NCI-H345 (cell line): ENCODE measurements at places on chromosomes 13 and 19.

GRCh38 chr13:96551546-96551945, 442.7 kb downstream of the OXGR1 start:
- DNase-seq: peak; percentile 80

- no peak for DNase-seq
Measured at GRCh38 chr19:35115177-35115951, at the start of gene FXYD3. TSS of gene FXYD3 (plus strand) at chr19:35115823. CDS start at chr19:35119377, 3,554 bp downstream.

DNA sequence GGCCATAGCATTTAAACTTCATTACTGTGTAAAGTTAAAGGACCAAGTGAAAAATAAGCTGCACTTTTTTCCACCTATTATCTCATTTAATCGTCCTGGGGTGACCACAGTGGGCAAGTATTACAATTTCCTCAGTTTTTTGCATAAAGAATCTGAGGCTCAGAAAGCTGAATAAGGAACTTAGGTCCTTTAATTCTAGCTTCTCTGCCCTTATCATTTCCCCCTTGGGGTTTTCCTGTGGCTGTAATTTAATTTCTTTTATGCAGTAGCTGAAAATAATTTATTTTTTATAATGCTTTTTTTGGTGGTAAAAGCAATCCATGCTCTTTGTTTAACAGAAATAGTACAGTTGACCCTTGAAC, 59.8 kb upstream of the RCBTB2 start:
- no peak for DNase-seq

DNA sequence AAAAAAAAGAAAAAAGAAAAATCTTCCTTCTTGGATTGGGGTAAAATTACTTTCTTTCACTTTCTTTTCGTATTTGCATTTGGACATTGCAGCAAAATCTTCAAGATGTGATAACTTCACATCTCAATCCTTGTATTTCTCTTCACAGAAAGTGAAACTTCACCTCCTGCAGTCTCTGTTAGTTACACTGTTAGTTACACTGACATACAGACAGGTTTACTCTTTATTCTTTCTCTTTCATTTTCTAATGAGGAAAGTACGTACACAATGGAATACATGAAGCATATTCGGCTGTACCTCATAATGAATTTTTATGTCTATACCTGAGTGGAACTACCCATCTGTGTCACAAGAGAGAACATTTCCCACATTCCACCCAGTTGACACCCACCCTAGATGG, 459.1 kb upstream of the GPC6 start:
- no peak for DNase-seq

- DNase-seq: no peak
Measured at GRCh38 chr19:31064491-31064890, 284.7 kb downstream of the TSHZ3 start.

GRCh38 chr13:109874484-109875454, 88.4 kb upstream of the IRS2 start:
- DNase-seq: no peak

GRCh38 chr13:113645329-113645728, 12.7 kb downstream of the ATP4B start:
- DNase-seq: no peak

DNA sequence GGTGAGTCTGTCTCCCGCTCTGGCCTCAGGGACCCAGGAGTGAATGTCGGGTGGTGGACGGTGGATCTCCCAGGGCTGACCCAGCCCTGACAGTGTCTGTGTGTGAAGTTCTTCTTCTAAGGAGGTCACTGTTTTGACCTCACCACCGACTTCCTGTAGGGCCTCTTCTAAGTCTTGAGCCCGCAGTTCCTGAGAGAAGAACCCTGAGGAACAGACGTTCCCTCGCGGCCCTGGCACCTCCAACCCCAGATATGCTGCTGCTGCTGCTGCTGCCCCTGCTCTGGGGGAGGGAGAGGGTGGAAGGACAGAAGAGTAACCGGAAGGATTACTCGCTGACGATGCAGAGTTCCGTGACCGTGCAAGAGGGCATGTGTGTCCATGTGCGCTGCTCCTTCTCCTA, at the start of gene SIGLEC7:
TSS of gene SIGLEC7 (plus strand) at position 183 of the 400 bp plus-strand sequence. CDS start at position 252, 69 bp downstream.
- DNase-seq: no peak

GRCh38 chr13:109145631-109146030, 516.2 kb downstream of the MYO16 start:
- peak; percentile 52 for DNase-seq

DNA sequence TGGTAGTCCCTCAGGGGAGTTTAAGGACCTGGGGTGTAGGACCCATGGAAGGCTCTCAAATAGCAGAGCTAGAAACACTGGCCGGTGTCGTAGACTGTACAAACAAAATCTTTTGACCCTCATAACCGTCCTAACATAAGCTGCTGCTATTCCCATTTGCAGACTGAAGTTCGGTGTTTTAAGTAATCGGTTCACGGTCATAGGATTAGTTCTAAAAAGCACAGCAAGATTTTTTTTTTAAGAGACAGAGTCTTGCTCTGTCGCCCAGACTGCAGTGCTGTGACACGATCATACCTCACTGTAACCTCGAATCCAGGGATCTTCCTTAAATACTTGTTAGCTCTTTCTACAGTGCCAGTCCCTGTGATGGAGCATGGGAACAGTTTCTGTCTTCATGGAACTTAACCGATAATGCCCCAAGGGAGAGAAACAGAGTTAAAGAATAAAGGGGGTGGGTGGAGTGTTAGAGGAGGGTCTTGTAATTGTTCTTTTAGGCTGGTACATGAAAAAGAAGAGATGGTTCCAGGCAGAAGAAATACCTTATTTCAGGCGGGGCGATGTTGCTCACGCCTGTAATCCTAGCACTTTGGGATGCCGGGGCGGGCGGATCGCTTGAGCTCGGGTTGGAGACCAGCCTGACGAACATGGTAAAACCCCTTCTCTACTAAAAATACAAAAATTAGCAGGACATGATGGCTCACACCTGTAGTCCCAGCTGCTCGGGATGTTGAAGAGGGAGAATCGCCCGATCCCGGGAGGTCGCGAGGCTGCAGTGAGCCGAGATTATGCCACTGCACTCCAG, 475 bp upstream of the ZC3H4 start:
- peak; percentile 36 for DNase-seq

GRCh38 chr19:40605216-40605971, 4.2 kb downstream of the LTBP4 start:
- peak; percentile 94 for DNase-seq

DNA sequence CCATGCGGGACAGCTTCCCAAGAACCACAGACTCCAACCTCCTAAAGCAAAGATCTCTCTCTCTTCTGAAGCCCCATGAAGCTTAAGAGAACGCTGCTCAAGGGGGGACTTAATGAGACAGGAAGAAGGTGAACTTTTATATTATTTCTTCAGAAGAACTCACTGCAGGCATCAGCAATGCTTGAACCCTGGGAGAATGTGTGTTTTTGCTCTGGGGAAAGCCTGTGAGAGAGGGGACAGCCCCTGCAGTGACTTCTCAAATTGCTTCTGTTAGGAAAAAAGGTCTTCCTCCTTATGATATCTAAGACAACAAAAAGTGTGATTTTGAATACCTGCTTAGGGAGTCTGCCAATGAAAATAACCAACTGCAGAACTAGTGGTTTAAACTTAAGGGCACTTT, 23.0 kb downstream of the GJA3 start:
- DNase-seq: no peak

- no peak for DNase-seq
Measured at GRCh38 chr13:101265934-101266333, 150.4 kb downstream of the NALCN start.

- DNase-seq: no peak
Measured at GRCh38 chr19:40337107-40337506, 11.1 kb downstream of the C19orf47 start.

- no peak for DNase-seq
Measured at GRCh38 chr13:47396915-47397314, 500.1 kb upstream of the HTR2A start.

DNA sequence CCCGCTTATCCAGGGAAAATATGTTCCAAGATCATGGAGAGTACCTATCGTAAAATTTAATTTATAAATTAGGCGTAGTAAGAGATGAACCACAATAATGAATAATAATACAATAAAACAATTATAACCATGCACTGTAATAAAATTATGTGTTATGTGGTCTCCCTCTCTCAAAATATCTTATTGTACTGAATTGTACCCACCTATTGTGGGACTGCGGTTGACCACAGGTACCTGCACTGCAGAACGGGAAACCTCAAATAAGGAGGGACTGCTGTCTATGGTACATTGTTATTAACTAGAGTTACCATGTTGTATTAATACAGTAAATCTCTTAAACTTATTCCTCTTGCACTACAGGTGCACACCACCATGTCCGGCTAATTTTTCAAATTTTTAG, 5.3 kb upstream of the KLK12 start:
- DNase-seq: no peak

GRCh38 chr19:18610556-18611326, 1.9 kb upstream of the TMEM59L start:
- no peak for DNase-seq

GRCh38 chr13:109214393-109214792, 572.0 kb downstream of the IRS2 start:
- no peak for DNase-seq

DNA sequence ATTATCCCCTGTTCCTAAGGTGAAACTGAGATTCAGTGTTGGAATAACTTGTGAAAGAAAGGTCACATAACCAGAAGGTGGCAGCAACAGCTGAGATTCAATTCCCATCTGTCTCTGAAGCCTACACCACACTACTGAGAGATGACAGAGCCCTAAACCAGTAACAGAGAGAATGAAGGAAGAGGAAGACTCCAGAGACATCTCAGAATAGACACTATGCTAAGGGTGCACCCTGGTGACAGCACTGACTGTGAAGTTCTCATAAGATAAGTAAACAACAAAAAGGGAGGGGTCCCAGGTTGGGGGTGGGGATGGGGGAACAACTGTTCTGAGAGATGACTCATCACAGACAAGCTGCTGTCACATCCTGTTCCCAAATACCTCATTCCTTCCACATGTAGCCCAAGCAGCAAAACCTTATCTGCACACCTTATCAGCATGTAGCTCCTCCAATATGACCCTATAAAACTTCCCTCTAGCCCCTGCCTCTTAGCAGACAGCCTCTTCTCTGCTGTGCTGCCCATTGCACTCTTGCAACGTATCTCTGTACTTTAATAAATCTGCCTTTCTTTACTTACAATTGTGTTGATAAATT, 46.5 kb downstream of the UTP14C start:
- no peak for DNase-seq

- DNase-seq: peak; percentile 83
Measured at GRCh38 chr13:60467098-60467497, 70.1 kb downstream of the TDRD3 start.

DNA sequence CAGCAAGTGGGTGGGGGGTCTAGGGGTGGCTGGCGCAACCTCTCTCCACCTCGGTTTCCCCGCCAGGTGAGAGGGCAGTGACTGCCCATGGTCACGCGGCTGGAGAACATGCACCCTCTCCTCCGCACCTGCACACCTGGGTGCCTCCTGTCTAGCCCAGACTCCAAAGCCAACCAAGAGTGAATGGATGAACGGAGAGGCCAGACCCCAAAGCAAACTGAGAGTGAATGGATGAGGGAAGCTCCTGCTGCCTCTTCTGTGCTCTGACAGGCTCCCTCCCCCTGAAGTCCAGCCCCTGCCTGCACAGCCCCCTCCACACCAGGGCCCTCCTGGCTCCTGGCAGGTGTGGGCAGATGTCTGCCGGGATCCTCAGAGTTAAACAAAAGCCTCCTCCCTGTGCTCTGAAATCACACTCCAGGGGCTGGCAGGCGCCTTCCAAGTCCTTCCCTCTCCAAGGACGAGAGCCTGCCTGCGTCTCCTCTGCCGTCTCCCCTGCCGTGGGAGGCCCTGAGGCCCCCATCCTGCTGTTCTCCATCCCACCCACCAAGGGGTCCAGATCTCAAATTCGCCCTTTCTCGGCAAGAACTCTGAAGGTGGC, 2.2 kb downstream of the SBNO2 start:
- peak; percentile 52 for DNase-seq

DNA sequence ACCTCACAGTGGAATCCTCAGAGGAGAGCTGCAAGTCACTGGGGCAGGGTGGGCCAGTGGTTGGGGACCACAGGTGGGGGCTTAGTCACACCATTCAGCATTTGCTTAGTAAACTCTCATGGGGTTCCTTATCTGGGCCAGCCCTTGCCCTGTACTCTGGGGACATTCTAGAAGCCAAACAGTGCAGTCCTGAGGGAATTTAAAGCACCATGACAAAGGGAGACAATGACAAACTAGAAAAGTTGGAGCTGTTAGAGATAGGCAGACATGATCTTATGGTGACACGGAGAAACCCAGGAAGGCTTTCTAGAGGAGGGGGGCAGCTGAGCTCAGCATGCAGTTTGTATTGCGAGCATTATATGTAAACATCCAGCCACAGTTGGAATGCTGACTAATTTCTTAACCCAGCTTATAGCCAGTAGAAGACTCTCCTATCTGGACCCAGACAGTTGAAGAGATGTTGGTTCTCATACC, 87.6 kb downstream of the ZNF429 start:
- no peak for DNase-seq

DNA sequence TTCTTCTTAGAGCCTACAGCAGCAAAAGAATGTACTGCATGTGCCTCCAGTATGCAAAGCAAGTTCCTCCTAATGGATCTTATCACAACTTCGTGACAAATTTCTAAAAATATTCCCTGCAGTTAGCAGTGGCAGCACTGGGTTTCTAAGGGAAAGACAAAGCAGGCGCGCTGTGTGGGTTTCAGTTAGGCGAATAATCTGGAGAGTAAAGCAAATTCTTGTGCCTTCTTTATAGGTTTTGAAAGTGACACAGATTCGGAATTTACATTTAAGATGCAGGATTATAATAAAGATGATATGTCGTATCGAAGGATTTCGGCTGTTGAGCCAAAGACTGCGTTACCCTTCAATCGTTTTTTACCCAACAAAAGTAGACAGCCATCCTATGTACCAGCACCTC, 167.9 kb downstream of the LMO7 start:
- DNase-seq: no peak

DNA sequence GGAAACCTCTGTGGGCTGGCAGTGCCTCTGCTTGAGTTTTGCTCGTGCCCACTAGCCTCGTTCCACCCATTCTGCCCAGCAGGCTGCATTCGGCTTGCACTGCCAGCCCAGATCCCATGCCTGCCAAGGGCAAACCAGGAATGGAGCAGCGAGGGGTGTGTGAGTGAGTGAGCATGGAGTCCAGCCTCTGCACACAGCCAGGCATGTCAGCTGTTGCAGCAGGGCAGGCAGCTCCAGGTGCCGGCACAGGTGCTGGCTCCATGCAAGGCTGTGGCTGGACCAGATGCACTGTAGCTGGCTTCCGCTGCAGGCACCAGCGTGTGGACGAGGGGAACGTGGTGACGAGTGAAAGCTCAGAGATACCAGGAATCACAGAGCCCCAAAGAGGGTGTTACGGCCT, 64.5 kb downstream of the SPATA13 start:
- DNase-seq: no peak

GRCh38 chr13:86870444-86870843, 800.7 kb upstream of the SLITRK5 start:
- peak; percentile 9 for DNase-seq

GRCh38 chr13:112994781-112995355, 25.9 kb downstream of the MCF2L start:
- DNase-seq: no peak
